ENCODE measurements at places on chromosomes 7 and 10.
A peak's percentile ranks its signal among the peaks of the same experiment; 100 is the strongest.

DNA sequence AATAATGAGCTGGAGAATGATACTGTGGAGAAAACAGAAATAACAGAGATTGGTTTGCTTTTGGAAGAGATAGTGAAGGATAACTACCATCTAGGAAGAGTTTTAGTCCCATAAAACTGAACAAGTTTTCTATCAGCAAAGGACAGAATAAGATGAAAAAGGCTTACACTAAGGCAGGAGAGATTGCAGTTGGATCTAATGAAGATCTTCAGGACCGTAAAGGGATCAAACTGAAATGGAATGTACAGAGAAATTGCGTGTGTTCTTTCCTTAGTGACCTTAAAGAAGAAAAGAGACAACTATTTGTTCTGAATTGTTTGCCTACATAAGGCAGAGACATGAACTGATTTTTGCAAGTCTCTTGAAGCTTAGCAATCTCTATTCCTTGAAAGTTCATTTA, 191.7 kb upstream of the MTPN start:
- DNase-seq: no peak

- no peak for DNase-seq
These were observed 188.2 kb downstream of the SKIDA1 start for GRCh38 chr10:21337171-21337792.

DNA sequence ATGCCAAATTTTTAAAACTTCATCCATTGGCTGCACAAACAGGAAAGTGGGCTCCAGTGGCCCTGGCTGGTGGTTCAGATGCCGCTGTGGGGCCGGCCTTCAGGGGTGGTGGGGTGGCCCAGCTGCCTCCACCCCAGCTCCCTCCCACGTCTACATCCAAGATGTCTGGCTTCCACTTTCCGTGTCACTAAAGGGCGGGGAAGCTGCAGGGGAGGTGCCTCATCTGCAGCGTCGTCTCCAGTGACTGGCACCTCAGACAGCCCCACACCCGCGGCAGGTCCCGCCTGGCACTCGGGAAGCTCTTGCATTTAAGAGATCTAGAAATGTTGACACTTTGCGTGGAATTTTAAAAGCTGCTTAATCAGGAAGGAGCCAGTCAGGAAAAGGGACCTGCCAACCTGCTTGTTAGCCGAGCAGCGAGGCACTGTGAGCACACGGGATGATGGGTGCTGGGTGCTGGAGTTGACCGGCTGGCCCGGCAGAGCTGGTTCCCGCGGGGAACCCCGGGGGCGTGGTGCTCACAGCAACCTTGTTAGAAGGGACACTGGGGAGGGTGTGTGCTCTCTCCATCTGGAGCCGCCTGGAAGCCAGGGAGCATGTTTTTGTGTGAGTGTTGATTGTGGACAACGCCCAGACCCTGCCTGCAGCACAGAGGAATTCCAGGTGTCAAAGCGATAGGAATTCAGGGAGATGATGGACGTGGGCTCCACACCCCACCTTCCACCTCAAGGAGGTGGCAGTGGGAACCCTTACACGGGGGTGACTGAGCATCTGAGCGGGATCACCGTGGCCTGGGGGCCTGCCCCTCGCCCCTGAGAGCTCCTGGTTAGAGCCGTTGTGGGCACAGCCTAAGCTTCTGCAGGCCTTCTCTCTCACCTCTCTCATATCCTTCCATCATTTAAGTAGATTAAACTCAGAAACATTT, 320.5 kb downstream of the PTPRN2 start:
- no peak for DNase-seq

DNA sequence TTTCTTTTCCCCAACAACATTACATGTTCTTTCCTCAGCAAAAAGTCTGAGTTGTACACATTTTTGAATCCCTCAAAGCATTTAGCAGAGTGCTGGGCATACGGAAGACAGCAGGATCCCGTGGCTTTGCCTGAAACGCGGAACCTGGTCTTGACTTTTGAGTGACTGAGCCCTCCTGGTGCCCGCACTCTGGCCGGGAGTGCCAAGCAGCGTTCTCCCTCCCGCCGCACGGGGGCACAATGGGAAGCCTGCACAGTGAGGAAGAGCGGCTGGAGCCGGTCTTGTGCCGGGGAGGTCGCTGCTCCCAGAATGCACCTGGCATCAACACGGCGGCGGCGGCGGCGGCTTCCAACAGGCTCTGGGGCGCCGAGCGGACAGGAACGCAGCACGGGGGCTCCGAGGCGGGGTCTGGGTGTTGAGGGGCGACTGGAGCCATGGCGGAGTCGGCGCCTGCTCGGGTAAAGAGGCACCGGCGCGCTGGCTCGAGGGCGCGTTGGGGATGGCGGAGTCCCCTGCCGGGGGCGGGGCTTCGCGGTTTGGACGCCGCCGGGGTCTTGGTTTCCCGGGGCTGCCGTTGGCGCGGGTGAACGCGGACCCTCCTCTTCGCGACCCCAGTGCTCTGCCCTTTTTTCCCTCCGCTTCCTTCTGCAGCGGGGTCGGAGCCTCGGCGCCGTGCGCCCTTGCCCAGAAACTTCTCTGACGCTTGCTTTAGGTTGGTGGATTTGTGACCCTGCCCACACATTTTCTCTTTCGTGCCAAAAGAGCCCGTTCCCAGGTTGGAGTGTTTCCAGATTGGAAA, at the start of gene ZNF212:
Gene ZNF212, plus strand, starts transcription at position 307 of the 799 bp plus-strand sequence. Its CDS starts 128 bp downstream, at position 435.
- DNase-seq: peak; percentile 86

- DNase-seq: peak; percentile 42
These were observed 91.7 kb downstream of the RNF216 start for GRCh38 chr7:5689716-5690115.

DNA sequence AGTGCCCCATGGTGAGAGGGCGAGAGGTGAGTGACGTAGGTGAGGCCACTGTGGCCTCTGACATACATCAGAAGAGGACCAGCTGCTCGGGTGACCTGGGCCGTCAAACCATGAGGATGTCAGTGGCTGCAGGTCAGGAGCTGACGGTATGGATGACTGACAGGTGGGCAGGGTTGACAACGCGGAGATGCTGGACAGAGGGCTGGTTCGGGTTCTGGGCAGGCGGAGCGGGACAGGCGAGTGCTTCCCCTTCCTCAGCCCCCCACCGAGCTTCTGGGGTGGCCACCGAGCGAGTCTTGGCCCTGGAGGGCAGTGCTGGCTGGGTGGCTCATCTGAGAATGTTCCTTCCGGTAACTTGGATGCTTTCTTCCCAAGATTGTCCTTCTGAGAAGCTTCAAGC, 91.8 kb downstream of the ACTR3B start:
- no peak for DNase-seq

DNA sequence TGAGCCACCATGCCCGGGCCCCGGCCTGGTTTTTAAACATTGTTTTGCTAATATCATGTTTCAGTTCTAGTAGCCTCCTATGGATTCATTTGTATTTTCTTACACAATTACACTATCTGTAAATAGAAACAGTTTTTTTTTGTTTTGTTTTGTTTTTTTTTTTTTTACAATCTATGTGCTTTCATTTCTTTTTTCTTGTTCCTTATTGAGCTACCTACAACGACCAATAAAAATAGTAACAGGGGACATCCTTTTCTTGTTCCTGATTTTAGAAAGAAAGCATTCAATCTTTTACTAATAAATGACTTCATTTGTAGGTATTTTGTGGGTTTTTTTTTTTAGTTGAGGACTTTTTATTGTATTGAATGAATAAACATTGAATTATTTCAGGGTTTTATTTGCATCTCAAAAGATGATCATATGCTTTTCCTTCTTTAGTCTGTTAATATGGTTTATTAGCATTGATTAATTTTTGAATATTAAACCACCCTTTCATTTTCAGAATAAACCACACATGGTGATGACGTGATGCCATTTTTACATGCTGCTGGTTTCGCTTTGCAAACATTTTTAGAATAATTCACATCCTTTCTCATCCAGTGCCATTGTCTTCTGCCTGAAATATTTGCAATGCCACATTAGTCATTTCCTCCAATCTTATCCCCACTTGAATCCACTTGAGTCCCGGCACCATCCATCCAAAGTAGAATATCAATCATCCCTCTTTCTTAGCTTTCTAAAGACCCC, 18.1 kb upstream of the AKR1E2 start:
- peak; percentile 38 for DNase-seq

DNA sequence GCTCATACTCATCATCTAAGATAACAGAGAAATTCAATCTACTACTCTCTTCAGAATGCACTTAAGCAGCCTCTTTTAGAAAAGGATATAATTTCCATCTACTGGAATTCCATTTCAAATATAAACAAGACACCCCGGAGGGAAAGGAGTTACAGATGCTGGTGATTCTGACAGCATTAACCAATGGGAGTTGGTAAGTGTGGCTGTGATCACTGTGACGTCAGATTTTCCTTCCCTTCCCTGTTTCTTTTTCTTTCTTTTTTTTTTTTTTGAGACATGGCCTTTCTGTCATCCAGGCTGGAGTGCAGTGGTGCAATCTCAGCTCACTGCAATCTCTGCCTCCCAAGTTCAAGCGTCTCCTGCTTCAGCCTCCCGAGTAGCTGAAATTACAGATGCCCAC, 106.6 kb downstream of the ACTR3B start:
- DNase-seq: peak; percentile 9

DNA sequence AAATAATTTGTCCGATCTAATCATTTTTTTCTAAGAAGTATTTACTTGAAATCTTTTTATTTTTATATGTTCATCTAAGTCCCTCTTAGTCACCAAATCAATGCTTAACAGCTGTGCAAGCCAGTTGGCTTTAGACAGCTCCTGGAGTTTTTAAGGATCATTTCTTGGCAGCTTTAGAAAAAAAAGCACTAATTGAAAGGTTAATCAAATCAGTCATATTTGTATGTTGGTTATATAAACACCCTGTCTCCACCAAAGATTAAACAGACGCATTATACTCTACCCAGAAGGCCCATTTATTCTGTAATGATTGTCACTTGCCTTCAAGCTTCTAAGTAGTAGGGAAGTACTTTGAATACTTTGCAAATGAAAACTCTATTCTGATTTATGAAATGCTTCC, 60.2 kb downstream of the PAXIP1 start:
- DNase-seq: no peak

DNA sequence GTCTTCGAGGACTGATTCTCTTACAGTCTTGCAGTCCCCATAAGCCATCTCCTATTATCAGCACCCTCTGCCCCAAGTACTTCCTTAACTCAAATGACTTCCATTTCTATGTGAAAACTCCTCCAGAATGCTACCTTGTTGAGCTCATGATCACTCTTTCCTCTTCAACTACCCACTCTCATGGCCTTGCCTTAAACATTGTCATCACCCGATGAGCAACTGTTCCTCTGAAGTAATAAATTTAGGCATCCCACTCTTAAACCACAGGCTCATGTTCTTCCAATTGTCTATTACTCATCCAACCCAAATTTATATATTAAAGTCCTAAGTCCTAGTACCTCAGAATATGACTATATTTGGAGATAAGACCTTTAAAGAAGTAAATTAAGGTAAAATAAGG, 152.9 kb downstream of the C1GALT1 start:
- DNase-seq: no peak

GRCh38 chr7:130362251-130362816, 17.7 kb downstream of the CPA5 start:
- no peak for DNase-seq

- no peak for DNase-seq
These were observed 58.8 kb upstream of the SRRM3 start for GRCh38 chr7:76142861-76143260.

- DNase-seq: no peak
These were observed 223.3 kb upstream of the GPR26 start for GRCh38 chr10:123442901-123443300.

DNA sequence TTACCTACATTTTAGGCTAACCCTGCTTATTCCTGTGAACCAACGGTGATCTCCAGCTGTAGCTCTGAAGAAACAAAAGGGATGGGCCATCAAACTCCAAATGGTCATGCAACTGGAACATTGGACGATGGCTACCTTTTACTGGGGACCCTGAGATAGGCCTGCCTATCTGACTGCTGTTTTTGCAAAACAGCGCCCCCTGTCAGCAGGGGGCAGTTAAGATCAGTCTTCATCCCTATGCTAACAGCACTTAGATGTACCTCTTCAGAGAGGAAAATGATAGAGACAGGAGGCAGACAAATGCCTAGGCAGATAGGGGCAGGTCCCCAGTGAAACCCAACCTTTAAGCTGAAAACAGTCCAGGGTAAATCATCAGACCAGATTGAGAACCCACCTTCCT, 1085.4 kb upstream of the SORCS1 start:
- no peak for DNase-seq

- peak; percentile 81 for DNase-seq
These were observed 201.4 kb downstream of the TNS3 start for GRCh38 chr7:47380325-47381133.

- peak; percentile 15 for DNase-seq
These were observed 13.1 kb downstream of the UMAD1 start for GRCh38 chr7:7653593-7654187.

GRCh38 chr7:25578991-25579777, 350.9 kb upstream of the NPVF start:
- DNase-seq: no peak

- DNase-seq: peak; percentile 44
These were observed 588.8 kb downstream of the INHBA start for GRCh38 chr7:41114131-41114530.

DNA sequence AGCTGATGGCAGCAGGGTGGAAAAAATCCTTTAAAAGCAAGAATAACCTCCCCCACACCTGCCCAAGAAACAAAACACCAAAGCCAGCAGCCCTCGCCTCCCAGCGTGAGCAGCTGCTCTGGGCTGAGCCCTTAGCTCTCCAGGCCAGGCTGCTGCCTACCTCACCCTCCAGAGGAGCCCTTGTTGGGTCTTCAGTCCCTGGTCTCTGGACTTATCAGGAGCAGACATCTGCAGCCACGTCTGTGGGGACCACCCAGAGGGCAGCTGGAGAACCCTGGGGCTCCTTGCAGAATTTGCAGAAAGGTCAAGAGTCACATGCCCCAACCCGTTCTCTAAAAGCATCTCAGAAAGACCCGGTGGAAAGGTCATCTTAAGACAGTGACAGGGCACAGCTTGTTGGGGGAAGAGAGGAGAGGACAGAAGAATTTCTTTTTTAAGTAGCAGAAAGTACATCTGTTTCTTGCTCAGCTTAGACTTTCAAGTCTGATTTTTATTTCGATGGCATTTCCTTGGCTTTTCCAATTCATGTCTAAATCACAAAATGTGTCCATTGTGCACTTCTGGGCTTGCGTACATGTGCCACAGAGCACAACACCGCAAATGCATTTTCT, 425.7 kb upstream of the NFE2L3 start:
- no peak for DNase-seq

- DNase-seq: no peak
These were observed 135.0 kb downstream of the CDH23 start for GRCh38 chr10:71531485-71532446.

GRCh38 chr7:24727154-24728120, 29.8 kb downstream of the GSDME start:
- DNase-seq: peak; percentile 69

DNA sequence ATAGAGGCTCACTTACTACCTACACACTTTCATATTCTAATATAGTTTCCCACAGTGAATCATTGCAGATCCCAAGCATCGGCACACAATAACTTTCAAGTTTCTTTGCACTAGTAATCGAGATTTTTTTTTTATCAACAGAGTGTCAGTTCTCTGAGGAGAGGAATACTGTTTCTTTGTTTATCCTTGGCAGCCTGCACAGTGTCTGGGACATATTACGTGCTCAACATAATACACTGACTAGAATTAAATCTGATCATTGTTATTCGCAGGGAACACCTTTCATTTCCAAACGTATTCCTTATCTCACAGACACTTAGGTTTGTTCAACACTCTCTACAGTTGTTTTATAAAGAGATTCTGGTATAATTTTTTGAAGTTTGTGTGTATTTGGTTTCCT, 95.3 kb downstream of the CACNA2D1 start:
- DNase-seq: no peak
